ENCODE measurements at places on chromosomes 5 and 9. TPM values are rescaled to one million over a fixed set of nuclear protein-coding genes. Genes with fewer than 3 reads are reported as not detected.

GRCh38 chr5:169299663-169300467, 1.1 kb downstream of the SLIT3 start:
- DNase-seq: no peak

DNA sequence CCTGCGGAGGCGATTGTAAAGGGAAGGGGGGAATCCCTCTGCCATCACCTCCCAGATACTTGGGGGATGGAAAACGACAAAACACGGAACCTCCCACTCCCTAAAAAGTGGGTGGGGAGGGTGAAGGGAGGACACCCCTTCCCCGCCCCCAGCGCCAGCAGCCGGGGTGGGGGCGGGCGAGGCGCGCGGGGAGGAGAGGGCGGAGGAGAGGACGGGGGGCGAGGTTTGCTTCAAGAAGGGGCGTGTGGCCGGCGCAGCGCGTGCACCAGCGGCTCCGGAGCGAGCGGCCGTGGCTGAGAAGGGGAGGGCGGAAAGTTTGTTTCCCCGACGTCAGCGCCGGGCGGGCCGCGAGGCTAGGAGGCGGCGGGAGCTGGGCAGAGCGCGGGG, at the start of gene PRRX2:
TSS of gene PRRX2 (plus strand) at position 259 of the 387 bp plus-strand sequence. CDS start 221 bp downstream, outside the sequence.
- DNase-seq: peak; percentile 15

- no peak for DNase-seq
Measured at GRCh38 chr9:21770871-21771560, 31.4 kb upstream of the MTAP start.

- DNase-seq: no peak
Measured at GRCh38 chr5:115345344-115345743, 48.9 kb upstream of the CCDC112 start.

The ZNF883 gene
- not detected for total RNA-seq

The TNFSF8 gene
- total RNA-seq: not detected

GRCh38 chr5:33734537-33734936, 157.3 kb downstream of the ADAMTS12 start:
- no peak for DNase-seq

The RASEF gene
- total RNA-seq: 1.7 TPM

The LCN15 gene
- total RNA-seq: not detected

The CHSY3 gene
- total RNA-seq: 8.4 TPM

- no peak for DNase-seq
Measured at GRCh38 chr9:91532325-91532724, 108.7 kb upstream of the NFIL3 start.

The ELAVL2 gene
- 0.92 TPM for total RNA-seq

The TRIM36 gene
- 2.5 TPM for total RNA-seq

DNA sequence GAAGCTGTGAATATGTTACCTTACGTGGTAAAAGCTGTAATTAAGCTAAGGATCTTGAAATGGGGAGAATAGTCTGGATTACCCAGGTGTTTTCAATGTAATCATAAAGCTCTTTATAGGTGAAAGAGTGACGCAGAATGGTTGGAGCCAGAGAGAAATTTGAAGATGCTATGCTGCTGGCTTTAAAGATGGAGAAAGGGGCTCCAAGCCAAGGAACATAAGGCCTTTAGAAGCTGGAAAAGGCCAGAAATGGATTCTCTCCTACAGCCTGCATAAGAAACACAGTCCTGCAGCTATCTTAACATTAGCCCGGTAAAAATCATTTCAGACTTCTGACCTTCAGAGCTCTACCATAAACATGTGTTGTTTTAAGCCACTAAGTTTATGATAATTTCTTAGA, 243.3 kb upstream of the VLDLR start:
- no peak for DNase-seq

- no peak for DNase-seq
Measured at GRCh38 chr5:180649297-180650039, at the start of gene FLT4. Gene FLT4, minus strand, starts transcription at chr5:180649600. Its CDS starts 55 bp downstream, at chr5:180649545.

GRCh38 chr5:175696855-175697198, 39.0 kb downstream of the HRH2 start:
- DNase-seq: no peak

GRCh38 chr5:150065346-150065745, 21.0 kb downstream of the CSF1R start:
- no peak for DNase-seq

GRCh38 chr5:170638051-170638450, 134.2 kb downstream of the KCNIP1 start:
- DNase-seq: no peak

The SLC46A2 gene
- total RNA-seq: not detected

- DNase-seq: no peak
Measured at GRCh38 chr5:130065617-130066016, 161.4 kb downstream of the CHSY3 start.

DNA sequence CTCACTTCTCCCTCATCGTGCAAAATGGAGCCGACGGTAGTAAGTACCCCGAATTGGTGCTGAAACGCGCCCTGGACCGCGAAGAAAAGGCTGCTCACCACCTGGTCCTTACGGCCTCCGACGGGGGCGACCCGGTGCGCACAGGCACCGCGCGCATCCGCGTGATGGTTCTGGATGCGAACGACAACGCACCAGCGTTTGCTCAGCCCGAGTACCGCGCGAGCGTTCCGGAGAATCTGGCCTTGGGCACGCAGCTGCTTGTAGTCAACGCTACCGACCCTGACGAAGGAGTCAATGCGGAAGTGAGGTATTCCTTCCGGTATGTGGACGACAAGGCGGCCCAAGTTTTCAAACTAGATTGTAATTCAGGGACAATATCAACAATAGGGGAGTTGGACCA, 979 bp downstream of the PCDHGA12 start:
- DNase-seq: no peak

DNA sequence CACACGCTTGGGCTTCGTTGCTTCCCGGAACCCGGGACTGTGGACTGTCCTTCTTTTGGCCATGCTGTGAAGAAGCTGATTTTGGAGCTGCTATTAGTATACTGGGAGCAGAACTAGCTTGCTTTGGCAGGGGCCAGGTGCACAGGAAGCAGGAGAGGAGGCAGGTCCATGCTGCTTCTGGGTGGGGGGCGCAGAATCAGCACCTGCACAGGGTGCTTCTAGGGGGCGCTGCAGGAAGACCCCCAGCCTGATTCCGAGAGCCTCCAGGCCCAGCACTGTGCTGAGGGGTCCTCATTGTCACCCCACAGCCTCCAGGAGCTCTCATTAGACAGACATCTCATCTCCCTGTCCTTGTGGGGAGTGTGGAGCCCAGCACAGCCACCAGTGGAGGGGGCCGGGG, 252.6 kb upstream of the IRX4 start:
- DNase-seq: no peak

DNA sequence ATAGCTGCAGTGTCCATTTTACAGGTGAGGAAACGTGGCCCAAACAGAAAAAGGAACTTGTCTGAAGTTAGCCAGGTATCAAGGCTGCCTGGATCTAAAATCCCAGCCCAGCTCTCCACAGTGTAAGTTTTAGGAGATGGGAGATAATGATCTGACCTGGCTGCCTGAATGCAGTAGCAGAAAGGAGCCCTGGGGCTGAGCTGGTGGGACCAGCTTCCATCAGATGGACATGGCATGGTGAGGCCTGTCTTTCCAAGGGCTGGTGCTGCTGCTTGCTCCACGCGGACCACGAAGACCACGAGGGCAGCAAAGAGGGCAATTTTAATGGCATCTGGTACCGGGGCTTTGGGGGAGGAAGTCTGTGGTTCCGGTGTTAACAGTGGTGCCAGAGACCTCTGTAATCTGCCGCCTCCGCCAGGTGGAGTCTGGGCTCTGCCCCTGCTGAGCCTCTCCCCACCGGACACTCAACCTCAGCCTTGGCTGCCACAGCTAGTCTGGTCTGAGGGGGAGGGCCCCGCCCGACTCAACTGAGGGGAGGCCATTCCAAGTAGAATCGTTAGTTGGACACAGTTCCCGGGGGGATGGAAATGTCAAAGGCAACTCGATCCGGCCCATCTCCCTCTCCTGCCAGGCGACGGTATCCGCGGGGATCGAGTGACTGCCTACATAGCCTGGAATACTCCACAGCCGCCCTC, 650 bp downstream of the MYORG start:
- no peak for DNase-seq

GRCh38 chr5:113056988-113057387, 80.4 kb downstream of the DCP2 start:
- no peak for DNase-seq

The DMRT3 gene
- not detected for total RNA-seq

The HRCT1 gene
- total RNA-seq: 3.2 TPM

GRCh38 chr5:163407034-163407655, 30.2 kb upstream of the CCNG1 start:
- DNase-seq: no peak

DNA sequence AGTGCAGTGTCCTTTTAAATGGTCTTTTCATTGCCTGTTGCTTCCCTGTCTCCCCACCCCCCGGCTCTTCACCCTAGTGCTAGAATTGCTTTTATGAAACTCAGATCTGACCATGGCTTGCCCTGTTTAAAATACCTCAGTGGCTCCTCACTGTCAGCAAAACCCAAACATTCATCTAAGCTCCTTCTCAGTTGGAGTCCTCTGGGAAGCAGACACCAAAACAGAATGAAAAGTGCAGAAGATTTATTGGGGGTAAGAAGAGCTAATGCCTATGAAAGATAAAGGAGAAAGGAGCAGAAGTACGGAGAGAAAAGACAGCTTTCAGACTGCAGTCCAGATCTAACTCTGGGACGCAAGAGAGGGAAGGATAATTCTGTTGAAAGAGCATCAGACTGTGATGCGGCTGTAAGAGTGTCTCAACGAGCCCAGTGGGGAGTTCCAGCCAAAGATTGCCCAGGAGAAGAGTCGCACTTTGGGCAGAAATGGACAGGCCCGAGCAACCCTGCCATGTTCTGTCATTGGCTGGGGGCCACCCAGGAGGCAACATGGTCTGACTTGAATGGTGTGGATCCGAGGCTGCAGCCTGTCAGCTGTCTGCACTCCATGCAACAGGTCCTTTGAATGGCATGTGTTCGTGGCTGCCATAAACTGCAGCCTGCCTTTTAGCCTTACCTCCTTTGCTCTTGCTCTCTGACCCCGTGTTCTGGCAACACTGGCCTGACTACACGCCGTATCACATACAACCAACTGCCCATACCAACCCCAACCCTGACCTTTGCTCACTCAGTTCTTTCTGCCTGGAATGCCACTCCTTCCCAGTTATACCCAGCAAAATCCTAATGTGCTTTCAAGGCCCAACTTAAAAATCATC, 55.9 kb downstream of the IRF1 start:
- DNase-seq: no peak

DNA sequence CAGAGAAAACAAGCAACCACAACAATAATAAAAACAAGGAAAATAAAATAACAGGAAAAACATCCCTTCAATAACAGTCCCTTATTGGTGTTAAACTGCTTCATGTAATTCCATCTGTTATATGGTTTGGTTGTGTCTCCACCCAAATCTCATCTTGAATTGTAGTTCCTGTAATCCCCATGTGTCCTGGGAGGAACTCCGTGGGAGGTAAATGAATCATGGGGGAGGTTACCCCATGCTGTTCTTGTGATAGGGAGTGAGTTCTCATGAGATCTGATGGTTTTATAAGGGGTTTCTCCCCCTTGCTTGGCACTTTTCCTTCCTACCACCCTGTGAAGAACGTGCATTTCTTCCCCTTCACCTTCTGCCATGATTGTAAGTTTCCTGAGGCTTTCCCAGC, 369.8 kb downstream of the TMEM232 start:
- DNase-seq: no peak

The ENTPD8 gene
- not detected for total RNA-seq

DNA sequence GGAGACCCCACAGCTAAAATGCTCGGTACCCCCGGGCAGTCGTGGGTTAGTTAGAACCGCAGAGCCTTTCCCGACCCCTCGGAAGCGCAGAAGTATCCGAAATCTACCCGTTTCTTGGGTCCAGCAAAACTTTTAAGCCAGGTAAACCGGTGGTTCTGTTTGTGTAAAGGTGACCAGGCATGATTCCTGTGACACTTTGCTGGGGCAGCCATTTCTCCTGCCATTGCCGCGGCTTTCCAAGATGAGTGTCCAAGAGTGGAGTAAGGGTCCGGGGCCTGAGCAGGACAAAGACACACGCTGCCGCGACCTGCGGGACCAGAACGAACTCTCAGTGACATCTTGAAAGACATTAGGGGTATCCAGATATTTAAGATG, 655 bp downstream of the MARVELD2 start:
- no peak for DNase-seq

- no peak for DNase-seq
Measured at GRCh38 chr9:98142182-98142907, 23.3 kb upstream of the TRIM14 start.

DNA sequence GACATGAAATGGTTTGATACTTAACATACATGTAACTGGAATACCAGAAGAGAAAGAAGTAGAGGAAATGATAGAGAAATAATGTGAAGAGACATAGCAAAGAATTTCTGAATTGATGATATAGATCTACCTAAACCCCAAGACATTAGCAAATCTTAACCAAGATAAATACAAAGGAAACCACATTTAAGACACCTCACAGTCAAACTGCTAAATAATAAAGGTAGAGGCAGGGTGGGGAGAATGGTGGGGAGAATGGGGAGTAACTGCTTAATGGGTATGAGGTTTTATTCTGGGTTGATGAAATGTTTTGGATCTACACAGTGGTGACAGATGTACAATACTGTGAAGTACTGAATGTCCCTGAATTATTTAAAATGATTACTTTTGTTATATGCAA, 17.5 kb downstream of the CARNMT1 start:
- no peak for DNase-seq

DNA sequence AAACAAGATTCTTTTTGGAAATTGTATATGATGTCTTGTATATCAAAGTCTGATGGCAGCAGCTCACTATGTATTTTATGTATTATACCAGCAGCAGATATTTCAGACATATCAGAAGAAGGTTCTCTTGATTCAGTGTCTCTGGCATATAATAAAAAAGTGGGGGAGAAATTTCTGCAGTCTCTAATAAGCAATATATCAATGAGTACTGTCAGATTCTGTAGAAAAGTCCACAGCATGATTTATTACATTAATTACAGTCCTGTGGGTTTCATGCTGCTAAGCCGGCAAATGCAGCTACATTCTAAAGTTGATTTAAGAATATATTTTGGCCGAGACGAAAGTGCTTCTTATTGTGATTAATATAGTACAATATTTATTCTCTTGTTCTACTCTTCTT, 113.1 kb downstream of the KIAA1958 start:
- no peak for DNase-seq

- no peak for DNase-seq
Measured at GRCh38 chr9:127406799-127407491, 10.0 kb downstream of the SLC2A8 start.

Measured in NCI-H460 (cell line).